Daoy (cell line): ENCODE measurements at places on chromosomes 5 and 9. TPM values are rescaled to one million over a fixed set of nuclear protein-coding genes. Genes with fewer than 3 reads are reported as not detected.

FOXD1 gene
- total RNA-seq: 21.9 and 62.3 TPM in 2 replicates

MED22 gene
- 22.0 and 28.2 TPM in 2 replicates for total RNA-seq

GRCh38 chr9:1173993-1174392 lies 123.8 kb downstream of the DMRT2 start:
- DNase-seq: no peak

GRCh38 chr5:36040651-36041536 lies 25.8 kb downstream of the UGT3A2 start:
- DNase-seq: no peak

DNA sequence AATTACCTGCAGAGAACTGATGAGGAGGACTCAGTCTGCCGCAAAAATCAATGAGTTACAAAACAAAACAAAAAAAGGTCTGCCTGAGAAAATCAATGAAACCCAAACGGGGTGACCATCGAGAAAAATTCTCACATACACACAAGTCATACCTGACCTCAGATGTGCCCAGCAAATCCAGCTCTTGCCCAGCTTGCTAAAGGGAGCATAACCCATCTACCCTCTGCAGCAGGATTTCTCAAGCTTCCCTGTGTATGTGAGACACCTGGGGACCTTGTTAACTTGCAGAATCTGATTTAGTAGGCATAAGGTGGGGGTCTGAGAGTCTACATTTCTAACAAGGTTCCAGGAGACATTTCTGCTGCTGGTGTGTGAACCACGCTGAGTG lies 126.3 kb downstream of the TLE1 start:
- no peak for DNase-seq

GRCh38 chr9:6793203-6793602 lies 35.4 kb downstream of the KDM4C start:
- DNase-seq: no peak

- DNase-seq: peak; percentile 67
Measured at GRCh38 chr5:180070756-180071530, 616 bp downstream of the RNF130 start.

DNA sequence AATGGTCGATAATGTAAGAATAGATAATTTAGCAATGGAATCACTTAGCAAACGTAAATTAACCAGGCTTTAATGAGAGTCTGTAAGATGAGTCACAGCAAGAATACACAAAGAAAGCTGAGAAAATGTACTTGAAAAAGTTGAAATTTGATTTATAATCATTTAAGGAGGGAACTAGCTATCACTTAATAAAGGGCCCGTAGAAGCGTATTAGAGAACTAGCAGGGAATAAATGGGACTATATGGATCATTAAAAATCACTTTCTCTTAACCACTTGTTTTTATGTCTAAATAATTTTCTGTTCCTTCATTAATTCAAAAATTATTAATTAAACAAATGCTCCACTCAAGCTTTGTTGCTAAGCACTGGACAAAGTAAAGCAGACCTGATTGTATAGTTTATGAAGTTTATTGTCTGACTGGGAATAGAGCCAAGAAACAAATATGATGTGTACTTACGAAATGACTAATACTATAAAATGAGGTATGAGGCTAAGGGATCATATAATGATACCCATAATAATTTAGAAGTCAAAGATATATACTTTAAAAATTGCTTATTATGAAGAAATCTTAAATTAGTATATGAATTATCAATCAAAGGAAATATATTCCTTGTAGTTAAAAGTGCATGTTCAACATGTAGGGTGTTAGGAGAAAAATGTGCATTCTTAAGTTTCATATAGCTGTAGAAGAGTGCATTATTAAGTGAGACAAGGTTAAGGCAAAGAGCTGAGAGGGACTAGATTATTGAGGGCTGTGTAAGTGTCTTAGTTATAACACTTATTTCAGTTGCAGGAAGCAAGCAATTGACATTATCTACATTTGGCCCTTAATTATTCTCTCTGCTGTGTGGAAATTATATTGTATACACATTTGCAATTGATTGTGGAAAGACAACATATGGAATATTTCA lies 196.8 kb downstream of the PRDM9 start:
- DNase-seq: no peak
